Hematopoietic multipotent progenitor cell treated with erythropoietin and hydrocortisone succinate and interleukin-3 and kit ligand, for 17 days (in vitro differentiated cells): ENCODE measurements at places on chromosomes 12 and 14.

GRCh38 chr12:6958609-6959057, 7.5 kb downstream of the PTPN6 start:
- no peak for DNase-seq

GRCh38 chr14:22594156-22594716, 3.9 kb upstream of the ABHD4 start:
- no peak for DNase-seq

- DNase-seq, result no peak
Measured at GRCh38 chr14:92426237-92426636, 87.3 kb upstream of the RIN3 start.

GRCh38 chr12:3988519-3989217, 115.5 kb upstream of the PARP11 start:
- no peak for DNase-seq

GRCh38 chr12:90355711-90356355, 599.1 kb downstream of the CCER1 start:
- no peak for DNase-seq

DNA sequence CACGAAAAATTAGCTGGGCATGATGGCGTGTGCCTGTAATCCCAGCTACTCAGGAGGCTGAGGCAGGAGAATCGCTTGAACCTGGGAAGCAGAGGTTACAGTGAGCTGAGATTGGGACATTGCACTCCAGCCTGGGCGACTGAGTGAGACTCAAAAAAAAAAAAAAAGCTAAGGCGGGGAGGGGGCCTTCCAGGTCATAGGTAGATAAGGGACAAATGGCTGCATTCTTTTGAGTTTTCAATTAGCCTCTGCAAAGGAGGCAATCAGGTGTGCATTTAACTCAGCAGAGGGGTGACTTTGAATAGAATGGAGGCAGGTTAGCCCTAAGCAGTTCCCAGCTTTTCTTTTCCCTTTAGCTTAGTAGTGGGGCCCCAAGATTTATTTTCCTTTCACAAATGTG, 743 bp upstream of the AACS start:
- DNase-seq, result no peak

- DNase-seq, result no peak
Measured at GRCh38 chr14:83096092-83096491, 1562.4 kb upstream of the SEL1L start.

DNA sequence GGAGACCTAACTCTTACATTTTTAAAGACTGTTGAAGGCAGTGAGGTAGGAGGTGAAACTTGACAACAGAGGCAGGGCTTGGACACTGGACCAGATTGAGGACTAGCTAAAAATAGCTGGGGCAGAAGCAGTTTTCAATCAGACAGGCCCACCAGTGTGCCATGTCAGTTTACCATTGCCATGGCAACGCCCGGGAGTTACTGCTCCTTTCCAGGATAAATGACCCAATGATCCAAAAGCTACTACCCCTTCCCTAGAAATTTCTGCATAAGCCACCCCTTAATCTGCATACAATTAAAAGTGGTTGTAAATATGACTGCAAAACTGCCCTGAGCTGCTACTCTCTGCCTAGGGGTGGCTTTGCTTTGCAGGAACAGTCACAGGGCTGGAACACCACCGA, 53.2 kb upstream of the PKP2 start:
- DNase-seq, result no peak

GRCh38 chr12:57614948-57615500, 3.8 kb downstream of the ARHGEF25 start:
- DNase-seq, result no peak

GRCh38 chr12:70165450-70165849, 77.8 kb upstream of the CNOT2 start:
- no peak for DNase-seq

DNA sequence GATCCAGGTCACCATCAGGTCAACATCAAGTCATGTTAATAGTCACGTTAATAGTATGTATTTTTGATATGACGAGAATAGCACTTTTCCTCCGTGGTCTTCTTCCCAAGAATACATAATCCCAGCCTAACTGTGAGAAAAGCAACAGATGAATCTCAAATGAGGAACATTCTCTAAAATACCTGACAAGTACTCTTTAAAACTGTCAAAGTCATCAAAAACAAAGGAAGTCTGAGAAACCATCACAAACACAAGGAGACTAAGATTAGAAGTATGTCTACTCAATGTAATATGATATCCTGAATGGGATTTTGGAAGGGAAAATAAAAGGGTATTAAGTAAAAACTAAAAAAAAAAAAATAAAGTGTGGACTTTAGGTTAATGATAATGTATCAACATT, 36.8 kb upstream of the GLIPR1 start:
- no peak for DNase-seq

DNA sequence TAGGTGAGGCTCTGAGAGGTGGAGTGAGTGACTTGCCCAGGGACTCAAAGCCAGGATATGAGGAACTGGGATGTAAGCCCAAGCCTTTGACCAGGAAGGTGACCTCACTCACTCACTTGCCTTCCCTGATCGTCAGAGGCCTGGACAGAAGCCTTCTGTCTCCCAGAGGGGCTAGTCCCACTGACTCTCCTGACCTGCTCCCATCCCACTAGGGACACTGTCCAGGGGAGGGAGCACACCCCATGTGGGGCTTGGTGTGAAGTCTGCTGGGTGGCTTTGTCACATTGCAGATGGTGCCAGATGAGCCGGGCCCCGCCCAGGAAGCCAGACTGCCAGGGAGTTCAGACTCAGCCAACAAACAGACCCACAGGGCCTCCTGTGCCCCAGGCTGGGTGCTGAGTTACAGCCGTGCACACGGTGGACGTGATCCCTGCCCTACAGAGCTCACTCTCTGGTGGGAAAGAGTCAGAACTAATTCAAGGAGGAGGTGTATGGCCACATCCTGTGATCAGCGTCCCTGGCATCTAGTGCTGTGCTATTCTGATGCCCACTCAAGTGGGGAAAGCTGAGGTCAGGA, 28.3 kb downstream of the MMAB start:
- no peak for DNase-seq

- DNase-seq, result no peak
Measured at GRCh38 chr12:62128175-62128975, 131.8 kb upstream of the USP15 start.

- DNase-seq, result no peak
Measured at GRCh38 chr14:85106506-85106905, 423.4 kb upstream of the FLRT2 start.

- DNase-seq, result no peak
Measured at GRCh38 chr14:79586989-79587598, 624.2 kb downstream of the DIO2 start.

- no peak for DNase-seq
Measured at GRCh38 chr12:115700896-115701465, 576.5 kb downstream of the MED13L start.

DNA sequence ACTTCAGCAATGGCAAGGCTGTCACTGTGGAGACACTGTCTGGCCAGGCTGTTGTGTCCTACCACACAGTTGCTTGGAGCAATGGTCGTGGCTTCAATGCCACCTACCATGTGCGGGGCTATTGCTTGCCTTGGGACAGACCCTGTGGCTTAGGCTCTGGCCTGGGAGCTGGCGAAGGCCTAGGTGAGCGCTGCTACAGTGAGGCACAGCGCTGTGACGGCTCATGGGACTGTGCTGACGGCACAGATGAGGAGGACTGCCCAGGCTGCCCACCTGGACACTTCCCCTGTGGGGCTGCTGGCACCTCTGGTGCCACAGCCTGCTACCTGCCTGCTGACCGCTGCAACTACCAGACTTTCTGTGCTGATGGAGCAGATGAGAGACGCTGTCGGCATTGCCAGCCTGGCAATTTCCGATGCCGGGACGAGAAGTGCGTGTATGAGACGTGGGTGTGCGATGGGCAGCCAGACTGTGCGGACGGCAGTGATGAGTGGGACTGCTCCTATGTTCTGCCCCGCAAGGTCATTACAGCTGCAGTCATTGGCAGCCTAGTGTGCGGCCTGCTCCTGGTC, 4.3 kb downstream of the LRP10 start:
- DNase-seq, result no peak

DNA sequence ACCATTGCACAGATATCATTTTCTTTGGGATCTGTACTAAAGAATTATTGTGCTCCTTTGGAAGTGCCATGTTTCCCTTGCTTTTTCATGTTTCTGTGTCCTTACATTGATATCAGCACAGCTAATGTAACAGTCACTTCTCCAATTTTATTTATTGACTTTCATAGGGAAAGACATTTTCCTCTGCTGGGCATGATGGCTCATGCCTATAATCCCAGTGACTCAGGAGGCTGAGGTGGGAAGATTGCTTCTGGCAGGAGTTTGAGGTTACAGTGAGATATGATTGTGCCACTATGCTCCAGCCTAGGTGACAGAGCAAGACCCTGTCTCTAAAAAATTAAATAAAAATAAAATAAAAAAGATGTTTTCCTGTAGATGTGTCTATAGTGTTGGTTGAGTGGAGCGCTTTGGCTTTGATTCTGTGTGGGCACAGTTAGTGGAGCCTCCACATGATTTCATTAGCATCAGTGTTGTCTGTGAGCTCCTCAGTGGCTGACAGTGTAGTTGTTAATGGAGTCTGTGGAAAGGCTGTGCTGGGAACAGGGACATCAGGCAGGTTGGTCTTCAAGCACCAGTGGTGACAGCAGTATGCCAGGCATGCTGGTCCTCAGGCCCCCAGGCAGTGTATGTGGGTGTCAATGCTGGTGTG, 7.4 kb downstream of the OAS2 start:
- no peak for DNase-seq

DNA sequence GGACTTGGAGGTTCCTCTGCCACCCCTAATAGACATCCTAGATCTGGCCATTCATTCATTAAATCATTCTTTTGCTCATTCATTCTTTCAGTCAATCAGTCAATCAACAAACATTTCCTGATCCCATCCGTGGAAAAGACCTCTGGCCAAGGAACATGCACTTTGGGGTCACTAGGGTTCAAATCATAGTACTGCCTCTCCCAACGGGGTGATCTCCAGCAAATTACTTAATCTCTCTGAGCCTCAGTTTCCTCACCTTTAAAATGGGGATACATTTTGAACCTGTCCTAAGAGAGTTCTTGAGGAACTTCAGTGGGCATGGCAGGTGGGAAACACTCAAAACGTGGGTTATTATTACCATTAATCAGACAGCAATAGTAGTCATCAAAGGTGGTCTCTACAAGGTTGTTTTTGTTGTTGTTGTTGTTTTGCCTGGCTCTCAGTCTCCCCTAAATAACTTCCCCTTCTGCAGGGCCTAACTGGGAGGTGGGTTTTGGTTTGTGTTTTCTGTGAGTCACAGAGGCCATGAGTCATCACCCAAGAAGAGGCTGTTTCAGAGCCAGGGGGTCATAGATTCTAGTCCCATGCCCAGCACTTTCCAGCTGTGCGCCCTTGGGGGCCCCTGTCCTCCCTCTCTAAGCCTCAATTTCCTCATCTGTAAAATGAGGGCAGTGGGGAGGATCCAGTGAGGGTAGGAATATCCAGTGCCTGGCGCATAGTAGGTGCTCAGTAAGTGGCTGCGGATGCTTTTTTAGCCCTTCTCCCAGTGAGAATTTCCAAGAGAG, 16.9 kb upstream of the FAM222A start:
- no peak for DNase-seq

DNA sequence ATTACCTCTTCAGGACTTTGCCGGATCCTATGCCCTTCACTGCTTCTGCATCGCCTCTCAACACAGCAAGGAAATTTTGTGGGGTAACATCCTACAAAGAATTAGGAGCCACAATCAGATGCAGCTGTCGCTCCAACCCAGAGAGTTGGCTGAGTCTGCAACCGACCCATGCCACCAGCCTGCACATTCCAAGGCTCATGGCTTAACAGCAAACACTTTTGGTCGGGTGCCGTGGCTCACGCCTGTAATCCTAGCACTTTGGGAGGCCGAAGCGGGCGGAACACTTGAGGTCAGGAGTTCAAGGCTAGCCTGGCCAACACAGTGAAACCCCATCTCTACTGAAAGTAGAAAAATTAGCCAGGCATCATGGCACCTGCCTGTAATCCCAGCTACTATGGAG, 32.3 kb downstream of the LGMN start:
- no peak for DNase-seq

GRCh38 chr14:32692441-32692840, 246.2 kb upstream of the NPAS3 start:
- DNase-seq, result no peak

DNA sequence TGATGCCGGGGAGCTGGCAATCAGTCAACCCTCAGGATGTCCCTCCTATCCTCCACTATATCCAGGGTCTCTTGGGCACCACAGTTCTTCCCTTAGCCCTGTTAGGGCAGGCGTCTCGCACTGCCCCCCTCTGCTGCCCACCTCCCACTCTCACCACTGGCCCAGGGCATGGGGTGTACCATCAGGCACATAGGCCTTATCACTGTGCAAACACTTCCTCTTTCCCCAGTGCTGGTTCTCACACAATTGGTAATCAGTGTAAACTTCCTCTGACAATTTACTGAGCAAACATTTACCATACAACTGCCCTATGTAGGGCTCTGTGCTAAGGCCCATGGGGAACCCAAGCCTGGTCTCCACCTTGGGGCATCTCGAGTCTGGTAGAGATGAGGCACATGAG, 20.1 kb upstream of the TMED10 start:
- no peak for DNase-seq

DNA sequence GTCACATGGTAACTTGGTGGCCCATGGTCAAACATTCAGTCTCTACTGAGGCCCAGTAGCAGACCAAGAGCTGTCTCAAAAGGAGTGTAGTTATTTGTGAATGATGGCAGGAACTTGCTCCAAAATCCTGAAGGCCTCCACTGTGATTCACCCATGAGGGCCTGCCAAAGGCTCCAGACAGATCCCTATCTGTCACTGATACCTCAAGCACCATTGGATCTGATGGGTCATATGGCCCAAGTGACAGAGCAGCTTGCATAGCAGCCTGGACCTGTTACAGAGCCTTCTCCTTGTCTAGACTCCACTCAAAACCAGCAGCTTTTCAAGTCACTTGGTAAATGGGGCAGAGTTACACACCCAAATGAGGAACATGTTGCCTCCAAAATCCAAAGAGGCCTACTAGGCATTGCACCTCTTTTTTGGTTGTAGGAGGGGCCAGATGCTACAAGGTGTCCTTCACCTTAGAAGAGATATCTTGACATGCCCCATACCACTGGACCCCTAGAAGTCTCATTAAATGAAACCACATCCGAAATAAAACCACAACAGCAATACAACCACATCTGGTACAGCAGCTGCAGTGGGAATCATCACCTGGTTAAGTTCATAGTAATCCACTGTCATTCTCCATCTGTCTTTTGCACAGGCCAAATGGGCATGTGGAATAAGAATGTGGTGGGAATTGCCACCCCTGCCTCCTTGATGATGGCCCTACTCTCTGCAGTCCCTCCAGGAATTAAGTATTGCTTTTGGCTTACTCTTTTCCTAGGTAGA, 150.4 kb upstream of the MAX start:
- no peak for DNase-seq

GRCh38 chr14:71321574-71322315, 414.5 kb downstream of the PCNX1 start:
- DNase-seq, result no peak

GRCh38 chr14:24337824-24338175, 2.0 kb downstream of the RIPK3 start:
- DNase-seq, result no peak

- DNase-seq, result no peak
Measured at GRCh38 chr14:74407021-74407800, 18.8 kb downstream of the SYNDIG1L start.

- DNase-seq, result no peak
Measured at GRCh38 chr14:64855721-64856528, 23.8 kb downstream of the SPTB start.
